ENCODE measurements at places on chromosomes 6 and 20.

- no peak for DNase-seq
Measured at GRCh38 chr20:32993496-32994050, 10.7 kb downstream of the SUN5 start.

- DNase-seq, result peak; percentile 66
Measured at GRCh38 chr20:21048841-21049273, 57.3 kb downstream of the LINC00237 start.

DNA sequence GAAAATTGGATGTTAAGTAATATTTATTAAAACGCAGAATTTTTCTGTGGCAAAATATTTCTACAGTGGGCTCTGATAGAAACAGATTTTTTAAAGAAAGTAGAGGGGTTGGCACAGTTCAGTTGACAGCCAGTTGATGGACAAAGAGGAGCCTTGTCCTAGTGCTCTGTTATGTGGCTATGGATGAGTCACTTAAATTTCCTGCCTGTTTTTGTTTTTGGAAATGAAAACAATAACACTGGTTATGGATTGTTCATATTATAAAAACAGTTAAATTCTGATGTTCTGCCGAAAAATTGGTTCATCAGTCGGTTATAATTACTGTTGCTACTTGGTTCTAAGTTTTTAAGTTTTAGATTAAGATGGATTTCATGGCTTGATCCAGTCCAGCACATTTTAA lies 42.8 kb downstream of the MYO6 start:
- DNase-seq, result no peak

DNA sequence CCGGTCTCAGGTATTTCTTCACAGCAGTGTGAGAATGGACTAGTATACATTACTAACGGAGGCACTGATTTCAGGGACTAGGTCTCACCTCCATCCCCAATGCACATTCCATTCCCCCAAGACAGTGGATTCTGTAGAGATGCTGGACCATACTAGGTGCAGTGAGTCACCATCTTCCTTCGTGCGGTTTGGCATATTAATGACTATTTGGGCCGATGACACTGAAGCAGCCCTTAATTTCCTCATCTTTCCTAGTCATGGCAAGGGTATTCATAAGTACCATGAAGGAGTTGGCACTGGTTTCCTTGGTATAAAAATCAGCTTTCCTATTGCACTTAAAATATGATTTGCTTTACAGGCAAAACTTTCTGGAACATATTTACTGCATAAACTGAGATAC lies 121.4 kb upstream of the TRAF3IP2 start:
- no peak for DNase-seq

GRCh38 chr6:66964216-66964615 lies 1257.2 kb upstream of the EYS start:
- DNase-seq, result no peak

- no peak for DNase-seq
Measured at GRCh38 chr6:119658917-119659316, 309.4 kb upstream of the MAN1A1 start.

DNA sequence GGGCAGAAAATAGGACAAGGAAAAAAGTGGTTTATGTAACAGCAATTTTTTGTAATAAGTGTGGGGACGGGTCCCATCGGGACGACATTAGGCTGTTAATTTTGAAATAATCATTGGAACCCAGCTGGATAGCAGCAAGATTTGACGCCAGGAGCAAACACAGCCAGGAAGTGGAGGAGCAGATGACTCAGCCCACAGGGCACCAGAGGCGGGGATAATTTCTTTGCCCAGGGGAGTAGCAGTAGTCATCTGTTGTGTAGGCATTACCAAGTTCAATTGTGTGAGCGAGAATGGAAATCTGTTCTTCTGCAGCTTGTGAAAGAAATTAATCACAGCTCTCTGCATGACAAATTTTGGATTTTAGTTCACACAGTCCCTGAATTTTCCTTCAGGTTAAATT lies 22.6 kb upstream of the RIN2 start:
- DNase-seq, result no peak

- no peak for DNase-seq
Measured at GRCh38 chr20:61290721-61291120, 38.7 kb downstream of the CDH4 start.

- DNase-seq, result no peak
Measured at GRCh38 chr6:34904990-34905613, 16.0 kb downstream of the ANKS1A start.

- DNase-seq, result no peak
Measured at GRCh38 chr6:1930356-1930755, 315.0 kb downstream of the GMDS start.

DNA sequence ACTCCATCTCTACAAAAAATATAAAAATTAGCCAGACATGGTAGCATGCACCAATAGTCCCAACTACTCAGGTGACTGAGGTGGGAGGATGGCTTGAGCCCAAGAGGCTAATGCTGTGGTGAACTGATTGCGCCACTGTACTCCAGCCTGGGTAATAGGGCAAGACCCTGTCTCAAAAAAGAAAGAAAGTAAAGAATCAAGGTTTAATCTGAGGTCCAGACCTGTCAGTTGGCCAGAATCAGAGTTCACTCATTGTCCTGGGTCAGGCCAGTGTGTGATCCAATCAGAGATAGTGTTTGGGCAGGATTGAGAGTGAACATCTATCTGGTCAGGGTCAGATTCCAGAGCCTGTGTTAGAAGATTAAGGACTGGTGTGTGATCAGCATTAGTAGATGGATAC lies 15.5 kb downstream of the TMEM63B start:
- DNase-seq, result no peak

- no peak for DNase-seq
Measured at GRCh38 chr6:107156617-107157016, 41.3 kb upstream of the BEND3 start.

DNA sequence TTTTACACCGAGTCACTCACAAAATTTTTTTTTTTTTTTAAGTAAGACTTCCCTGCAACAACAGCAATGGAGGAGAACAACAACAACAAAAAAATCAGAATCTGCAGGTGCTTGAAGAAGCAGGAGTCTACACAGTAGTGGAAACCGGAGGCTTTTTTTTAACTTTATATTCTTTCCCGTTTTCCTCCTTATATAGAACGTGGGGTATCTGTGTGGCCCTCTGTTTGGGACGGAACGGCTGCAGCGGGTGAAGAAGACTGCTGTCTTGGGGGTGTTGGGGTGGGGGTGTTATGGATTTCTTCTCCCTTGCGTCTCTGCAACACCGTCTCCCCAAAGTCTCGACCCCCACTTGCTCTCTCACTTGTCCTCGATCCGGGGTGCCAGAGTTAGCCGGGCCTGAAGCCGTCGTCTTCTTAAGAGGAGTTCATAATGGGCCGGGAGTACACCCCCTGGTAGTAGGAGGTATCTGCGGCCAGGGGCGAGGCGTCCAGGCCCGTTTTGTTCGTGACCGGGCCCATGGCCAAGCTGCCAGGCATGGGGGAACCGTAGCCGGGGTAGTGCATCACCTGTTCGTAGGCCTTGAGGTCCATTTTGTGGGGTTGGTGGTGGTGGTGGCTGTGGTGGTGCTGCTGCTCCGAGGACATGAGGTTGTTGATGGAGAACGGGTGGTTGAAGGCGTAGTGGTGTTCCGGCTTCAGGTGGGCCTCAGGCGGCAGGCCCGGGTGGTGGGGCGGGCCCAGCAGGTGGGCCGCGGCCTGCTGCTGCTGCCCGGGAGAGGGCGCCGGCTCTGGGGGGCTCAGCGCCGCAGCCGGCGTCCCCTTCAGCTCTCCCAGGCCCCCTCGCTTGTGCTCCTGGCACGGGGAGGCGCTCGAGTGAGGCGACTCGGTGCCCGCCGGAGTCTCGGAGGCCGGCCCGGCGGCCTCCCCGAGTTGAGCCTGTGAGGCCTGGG lies 2.7 kb downstream of the FOXA2 start:
- no peak for DNase-seq

DNA sequence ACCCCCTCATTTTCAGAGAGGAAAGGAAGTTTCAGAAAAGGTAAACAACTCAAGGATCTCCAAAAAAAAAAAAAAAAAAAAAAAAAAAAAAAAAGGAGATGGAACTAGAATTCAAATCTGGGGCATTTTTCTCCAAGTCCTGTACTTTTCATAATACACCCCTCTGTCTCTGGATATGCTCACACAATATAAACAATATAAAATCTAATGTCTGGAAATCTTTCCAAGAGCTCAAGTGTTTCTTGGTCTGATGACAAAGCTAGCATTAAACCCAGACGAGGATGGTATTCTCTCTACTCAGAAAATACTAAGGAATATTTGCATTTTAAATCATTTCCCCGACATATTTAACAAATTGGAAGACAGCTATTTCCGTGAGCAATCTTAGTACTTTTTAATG lies 5.8 kb downstream of the GCM1 start:
- no peak for DNase-seq

GRCh38 chr6:84762220-84763002 lies 2.0 kb downstream of the TBX18 start:
- DNase-seq, result no peak

GRCh38 chr6:34108176-34108575 lies 37.7 kb downstream of the GRM4 start:
- no peak for DNase-seq

DNA sequence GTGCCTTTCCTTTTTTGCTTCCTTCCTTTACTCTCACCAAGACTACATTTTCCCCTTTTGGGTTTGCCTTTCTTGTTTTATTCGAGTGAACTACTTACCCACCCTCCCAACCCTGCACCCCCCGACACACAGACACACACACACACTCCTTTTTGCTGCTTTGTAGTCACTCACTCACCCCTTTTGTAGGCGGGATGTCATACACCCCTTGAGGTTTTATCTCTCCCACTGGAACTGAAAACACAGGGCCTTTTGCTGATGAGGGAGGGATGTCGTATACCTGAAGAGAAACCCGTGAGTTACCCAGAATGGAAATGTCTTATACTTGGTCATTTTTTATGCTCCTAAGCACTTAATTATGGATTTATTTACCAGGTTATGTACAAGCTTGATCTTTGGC lies 40.3 kb downstream of the NEDD9 start:
- DNase-seq, result no peak

- DNase-seq, result no peak
Measured at GRCh38 chr6:15595461-15596173, 67.2 kb downstream of the DTNBP1 start.

DNA sequence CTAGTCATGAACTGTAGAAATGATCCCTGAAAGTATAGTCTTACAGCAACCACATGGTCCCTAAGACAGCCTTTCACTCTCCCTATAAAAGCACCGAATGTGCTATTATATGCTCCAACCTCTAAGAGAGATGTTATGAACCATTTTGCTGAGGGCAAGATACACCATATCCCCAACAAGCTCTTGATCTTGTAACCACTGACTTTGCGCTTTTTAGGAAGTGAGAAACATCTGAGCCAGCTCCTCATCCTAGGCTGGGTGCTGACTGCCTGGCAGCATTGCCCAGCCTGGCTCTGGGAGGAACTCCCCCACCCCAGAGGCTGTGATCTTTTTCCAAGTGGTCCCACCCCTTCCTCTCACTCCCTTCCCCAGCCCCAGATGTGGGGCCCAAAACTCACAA lies 3.1 kb upstream of the EMILIN3 start:
- no peak for DNase-seq

GRCh38 chr6:41427642-41428335 lies 92.4 kb downstream of the NCR2 start:
- no peak for DNase-seq

- no peak for DNase-seq
Measured at GRCh38 chr20:34472246-34472925, 43.8 kb upstream of the DYNLRB1 start.

DNA sequence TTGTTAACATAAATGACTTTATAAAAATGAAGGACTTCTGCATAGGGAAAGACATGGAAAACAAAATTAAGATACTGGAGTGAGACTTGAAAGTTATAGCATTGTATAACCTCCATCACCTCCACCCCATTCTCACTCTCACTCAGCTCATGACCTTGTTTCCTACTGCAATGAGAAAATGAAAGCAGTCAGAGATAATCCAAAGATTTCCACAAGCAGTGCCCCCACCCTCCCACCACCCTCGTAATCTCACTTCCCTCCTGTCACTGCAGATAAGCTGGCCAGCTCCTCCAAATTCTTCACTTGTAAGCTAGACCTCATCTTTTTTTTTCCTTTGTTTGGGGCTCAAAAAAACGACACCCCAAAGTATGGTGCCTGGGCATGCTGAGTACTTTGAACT lies 52.9 kb upstream of the PROKR2 start:
- no peak for DNase-seq

DNA sequence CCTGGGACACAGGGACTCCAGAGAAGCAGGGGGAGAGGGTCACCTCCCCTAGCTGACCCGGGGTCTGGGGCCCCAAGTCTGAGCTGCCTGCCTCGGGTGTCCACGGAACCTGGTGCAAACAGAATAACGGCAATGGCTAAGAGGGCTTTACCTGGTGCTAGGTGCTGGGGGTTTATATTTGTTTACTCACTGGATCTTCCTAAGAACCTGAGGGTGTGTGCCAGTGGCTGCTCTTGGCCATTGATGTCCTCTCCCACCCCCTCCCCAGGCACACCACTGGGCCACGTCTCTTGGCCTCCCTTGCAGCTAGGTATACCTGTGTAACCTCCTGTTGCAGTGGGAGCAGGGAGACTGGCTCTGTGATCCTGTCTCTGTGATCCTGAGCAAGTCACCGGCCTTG lies 157.9 kb upstream of the MLN start:
- no peak for DNase-seq

GRCh38 chr20:2851086-2851485 lies 10.5 kb downstream of the VPS16 start:
- DNase-seq, result no peak

GRCh38 chr6:109059571-109060021 lies 35.0 kb downstream of the SESN1 start:
- DNase-seq, result no peak

DNA sequence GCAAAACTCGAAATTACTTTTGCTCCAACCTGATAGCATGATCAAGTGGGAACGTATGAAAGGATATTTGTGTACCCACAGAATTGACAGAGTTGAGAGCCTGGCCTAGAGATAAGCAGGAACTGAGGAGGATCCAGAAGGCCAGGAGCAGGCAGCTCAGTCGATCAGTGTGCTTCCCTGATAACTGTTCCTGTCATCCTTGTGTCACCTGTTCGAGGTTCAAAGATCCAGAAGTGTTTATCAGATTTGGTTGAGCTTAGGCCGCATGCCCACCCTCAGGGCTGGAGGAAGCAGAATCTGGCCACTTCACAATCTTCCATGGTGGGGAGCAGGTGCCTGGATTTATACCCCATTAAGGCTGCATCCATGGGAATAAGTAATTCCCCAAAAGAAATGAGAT lies 124.8 kb downstream of the QRSL1 start:
- DNase-seq, result no peak

DNA sequence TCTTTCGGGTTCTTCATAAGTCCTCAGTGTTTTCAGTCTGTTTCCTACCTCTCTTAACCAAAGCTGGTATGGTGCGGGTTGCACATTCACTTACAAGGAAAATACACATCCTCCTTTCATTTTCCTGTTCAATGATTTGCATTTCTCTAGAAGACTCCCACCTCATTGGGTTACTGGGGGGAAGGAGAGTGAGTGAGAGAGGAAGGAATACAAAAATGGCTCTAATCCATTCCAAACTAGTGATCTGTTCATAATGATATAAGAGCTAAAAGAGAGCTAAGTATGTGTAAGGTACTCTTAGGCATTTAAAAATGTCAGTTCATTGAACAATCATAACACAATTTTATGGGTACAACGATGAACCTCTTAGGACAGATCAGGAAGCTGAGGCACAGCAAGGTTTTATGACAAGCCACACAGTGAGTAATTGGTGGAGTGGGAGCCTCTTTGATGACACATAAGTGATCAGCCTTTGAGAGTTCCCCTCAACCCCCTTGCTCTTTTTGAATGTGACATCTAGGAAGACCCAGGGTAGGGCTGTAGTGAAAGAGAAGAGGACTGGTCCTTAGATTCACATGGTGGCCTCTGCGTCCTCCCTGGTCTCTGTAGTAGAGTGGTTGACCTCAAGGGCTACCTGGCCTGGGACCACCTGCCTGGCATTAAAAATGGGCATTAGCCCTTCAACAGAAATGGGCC lies 328.4 kb upstream of the SOX4 start:
- DNase-seq, result no peak
